ENCODE measurements at places on chromosomes 5 and 9.

GRCh38 chr9:132547976-132548730, 34.3 kb upstream of the BARHL1 start:
- DNase-seq = no peak

DNA sequence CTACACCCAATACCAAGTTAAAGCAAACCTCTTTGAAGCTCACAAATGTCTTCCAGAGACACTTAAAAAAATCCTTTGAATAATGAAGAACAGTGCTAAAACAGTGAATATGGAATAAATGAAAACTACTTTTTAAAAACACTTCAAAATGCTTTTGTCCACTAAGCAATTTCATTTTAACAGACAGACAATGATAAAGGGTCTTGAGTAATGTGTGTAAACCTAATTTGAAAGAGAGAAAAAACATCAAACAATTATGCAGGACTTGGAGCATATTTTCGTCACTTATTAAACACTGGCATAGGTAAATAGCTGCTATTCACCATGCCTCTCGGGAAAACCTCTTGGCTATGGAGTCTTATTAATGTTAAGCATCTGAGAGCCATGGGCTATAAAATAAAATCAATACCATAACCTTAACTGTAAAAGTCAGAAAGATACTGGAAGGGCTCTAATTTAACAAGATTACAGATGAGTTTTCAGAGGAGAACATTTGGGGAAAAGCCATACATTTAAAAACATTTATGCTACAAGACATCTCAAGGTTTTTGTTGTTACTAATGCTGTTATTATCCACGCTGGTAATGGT, 177.8 kb downstream of the NFIB start:
- DNase-seq = no peak

- peak; percentile 96 for DNase-seq
These were observed 80.9 kb downstream of the GOLPH3 start for GRCh38 chr5:32092938-32093812.

DNA sequence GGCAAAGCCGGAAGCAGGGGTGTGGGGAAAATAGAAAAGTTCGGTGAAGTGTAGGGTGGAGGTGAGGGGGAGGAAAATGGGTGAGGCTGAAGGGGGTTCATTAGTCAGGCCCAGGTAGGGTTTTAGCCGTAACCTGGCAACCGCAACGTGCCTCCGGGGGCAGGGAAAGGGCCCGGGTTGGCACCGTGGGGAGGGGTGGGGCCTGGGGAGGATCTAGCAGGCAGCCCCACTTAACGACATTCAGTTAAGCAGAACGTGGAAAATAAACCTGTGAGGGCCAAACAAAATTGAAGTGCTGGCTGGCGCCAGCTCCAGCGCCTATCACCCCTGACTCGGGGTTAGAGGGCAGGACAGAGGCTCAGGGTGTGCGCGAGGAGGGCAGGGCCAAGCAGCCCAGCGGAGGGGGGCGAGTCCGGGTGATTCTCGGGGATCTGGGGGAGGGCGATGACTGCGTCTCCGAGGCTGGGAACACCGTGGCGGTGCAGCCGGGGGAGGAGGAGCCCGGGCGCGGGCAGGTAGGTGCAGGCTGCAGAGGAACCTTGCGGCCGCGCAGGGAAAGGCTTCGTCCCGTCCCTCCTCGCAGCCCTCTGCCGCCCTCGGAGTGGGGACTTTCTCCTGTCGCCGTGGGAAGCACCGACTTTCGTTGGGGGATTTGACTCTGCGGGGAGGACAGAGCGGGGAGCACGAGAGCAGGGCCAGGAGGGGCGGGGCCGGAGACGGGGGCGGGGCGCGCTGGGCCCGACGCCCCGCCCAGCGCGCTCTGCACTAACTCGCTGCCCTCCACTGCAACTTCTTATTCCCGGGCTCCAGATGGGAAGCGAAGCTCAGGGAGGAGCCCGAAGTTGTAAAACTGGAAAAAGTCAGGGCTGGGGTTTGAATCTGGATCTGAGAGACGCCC, 5.1 kb downstream of the RGS14 start:
- DNase-seq = peak; percentile 87

DNA sequence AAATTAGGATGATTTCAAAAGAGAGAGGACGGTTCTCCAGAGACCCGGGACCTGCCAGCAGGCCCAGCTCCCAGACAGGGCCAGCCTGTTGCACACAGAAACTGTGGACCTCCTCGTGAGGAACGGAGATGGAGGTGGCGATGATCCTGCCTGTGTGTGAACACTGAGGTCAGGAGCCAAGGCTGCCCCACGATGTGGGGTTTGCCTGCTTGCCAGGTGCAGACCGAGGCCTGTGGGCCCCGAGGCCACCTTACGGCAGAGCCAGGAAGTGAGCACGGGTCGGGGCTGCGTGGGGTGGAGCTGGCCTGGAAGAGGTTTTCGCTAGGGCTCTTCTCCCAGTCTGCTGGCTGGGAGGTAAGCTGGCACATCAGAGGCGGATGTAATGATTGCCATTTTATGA, 4.3 kb downstream of the FAM163B start:
- peak; percentile 44 for DNase-seq

GRCh38 chr9:89236955-89237573, 58.4 kb upstream of the SHC3 start:
- DNase-seq = peak; percentile 68

GRCh38 chr5:141908796-141909195, 14.9 kb upstream of the DELE1 start:
- no peak for DNase-seq

- DNase-seq = no peak
These were observed 4.6 kb upstream of the SMIM32 start for GRCh38 chr5:136197462-136198142.

- DNase-seq = no peak
These were observed 109.5 kb upstream of the DPYSL3 start for GRCh38 chr5:147619281-147619878.

- no peak for DNase-seq
These were observed 262.5 kb downstream of the ELAVL2 start for GRCh38 chr9:23563517-23563916.

DNA sequence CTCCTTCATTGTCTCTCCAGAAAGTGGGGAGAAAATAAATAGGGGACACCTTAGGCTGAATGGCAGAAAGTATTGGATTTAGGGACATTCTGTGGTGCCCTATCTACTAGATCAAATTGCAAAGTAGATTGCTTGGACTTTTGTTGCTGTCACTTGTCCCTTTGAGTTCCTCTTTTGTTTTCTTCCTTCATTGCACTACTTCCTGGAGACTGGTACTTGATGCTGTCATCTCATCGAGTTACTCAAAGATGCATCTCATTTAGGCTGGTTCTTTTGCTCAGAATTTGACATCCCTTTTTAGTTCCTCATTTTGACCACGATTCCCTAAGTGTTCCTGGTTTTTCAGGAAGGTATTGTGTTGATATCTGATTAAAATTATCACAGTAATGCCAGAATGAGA, 137.6 kb downstream of the ADGRV1 start:
- DNase-seq = no peak

DNA sequence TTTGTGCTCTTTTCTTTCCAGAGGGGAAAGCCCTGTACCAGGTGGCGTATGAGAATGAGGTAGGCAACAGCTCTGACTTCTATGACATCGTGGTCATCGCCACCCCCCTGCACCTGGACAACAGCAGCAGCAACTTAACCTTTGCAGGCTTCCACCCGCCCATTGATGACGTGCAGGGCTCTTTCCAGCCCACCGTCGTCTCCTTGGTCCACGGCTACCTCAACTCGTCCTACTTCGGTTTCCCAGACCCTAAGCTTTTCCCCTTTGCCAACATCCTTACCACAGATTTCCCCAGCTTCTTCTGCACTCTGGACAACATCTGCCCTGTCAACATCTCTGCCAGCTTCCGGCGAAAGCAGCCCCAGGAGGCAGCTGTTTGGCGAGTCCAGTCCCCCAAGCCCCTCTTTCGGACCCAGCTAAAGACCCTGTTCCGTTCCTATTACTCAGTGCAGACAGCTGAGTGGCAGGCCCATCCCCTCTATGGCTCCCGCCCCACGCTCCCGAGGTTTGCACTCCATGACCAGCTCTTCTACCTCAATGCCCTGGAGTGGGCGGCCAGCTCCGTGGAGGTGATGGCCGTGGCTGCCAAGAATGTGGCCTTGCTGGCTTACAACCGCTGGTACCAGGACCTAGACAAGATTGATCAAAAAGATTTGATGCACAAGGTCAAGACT, 10.3 kb downstream of the PCYOX1L start:
- no peak for DNase-seq

DNA sequence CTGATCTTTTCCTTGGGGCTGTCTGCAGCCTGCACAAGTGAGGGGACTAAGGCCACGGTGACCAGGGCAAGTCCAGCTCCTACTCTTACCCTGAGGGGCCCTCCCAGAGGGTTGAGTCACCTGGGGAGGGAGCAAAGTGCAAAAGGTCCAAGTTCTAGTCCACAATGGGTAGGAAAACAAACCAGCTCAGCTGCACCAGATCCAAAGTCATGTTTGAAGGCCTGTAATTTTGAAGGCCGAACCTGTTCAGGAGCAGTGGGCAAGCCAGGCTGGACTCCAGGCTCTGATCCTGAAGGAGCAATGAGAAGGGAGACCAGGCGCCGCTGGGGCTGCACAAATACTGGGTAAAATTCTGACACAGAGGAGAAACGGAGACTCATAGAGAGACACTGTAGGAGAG, 15.8 kb upstream of the TCF7 start:
- DNase-seq = no peak

- DNase-seq = no peak
These were observed 85.1 kb upstream of the RAI14 start for GRCh38 chr5:34570721-34571676.

- DNase-seq = peak; percentile 31
These were observed 217.7 kb upstream of the TBCA start for GRCh38 chr5:77993855-77994318.

- DNase-seq = no peak
These were observed 122.9 kb upstream of the SARDH start for GRCh38 chr9:133861086-133861485.

DNA sequence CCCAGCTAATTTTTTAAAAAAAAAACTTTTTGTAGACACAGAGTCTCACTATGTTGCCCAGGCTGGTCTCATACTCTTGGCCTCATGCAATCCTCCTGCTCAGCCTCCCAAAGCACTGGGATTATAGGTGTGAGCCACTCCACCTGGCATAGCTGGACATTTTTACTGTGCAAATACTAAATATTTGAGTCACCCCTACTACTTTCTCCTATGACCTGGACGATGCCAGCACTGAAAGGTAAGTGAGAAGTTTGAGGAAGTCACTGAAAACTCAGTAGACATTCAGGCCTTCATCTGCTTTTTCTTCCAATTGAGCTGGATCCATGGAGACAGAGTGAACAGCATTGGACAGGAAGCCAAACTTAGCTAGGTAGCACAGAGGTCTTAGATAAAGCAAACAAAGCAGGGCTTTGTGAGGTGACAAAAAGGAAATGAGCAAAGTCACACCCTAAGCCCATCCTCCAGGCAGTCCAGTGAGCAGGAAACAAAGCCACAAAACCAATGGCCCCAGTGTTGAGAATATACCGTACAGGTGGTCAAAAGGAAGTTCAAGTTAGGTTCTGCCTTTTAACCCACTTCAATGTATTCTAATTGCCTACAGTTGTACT, 192.6 kb upstream of the RASA1 start:
- DNase-seq = no peak

DNA sequence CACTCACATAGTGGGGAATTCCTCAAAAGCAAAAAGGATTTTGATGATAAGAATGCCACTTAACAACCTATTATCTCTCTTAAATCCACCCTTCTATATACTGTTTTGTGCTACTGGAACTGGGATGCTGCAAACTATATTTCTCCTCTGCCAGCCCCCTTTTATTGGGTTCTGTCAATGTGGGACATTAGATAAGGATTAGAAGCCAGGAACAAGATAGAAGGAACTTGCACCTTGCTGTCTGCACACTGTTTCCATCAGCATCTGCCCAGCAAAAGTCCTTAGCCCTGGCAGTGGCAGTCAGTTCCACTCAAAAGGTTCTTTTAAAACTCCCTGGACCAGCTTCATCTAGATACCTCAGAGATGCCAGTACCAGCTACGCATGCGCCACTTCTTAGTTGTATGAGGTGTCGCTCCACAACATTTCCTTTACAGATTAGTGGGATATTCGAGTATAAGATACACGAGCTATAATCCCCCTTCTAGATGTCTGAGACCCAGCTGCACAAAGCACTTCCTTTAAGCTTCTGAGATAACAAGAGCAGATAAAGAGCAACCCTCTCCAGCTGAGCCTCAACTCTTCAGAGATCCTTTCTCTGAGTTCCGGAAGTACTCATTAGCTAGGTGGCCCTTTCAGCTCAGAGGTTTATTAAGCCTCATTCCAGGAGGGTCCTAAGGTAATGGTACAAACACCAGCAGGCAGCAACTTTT, 45.3 kb downstream of the CERT1 start:
- DNase-seq = no peak

- DNase-seq = peak; percentile 84
These were observed 2.6 kb downstream of the OLFML2A start for GRCh38 chr9:124779368-124780059.

GRCh38 chr9:93953496-93954433, 1.4 kb downstream of the BARX1 start:
- peak; percentile 50 for DNase-seq

GRCh38 chr5:142324136-142324870, 518 bp downstream of the SPRY4 start:
- no peak for DNase-seq

GRCh38 chr9:128362774-128363173, 8.4 kb upstream of the URM1 start:
- DNase-seq = no peak

DNA sequence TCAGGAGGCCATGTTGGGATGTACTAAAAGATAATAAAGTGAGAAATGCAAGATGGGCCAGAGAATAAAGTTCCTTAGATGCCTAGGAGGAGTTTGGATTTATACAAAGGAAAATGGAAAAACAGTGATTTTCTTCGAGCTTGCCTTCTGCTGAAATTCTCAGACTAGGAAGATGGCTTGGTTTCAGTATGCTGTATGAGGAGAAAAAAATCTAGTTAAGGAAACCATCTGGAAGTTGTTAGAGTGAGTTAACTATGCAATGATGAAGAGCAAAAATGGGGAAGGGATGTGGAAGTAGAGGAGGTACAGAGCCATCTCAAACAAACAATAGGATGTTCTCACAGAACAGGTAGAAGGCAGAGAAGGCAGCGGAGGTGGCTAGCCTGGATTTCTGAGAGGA, 162.9 kb upstream of the FTMT start:
- DNase-seq = no peak

GRCh38 chr5:143319437-143320227, 83.9 kb downstream of the NR3C1 start:
- DNase-seq = no peak

DNA sequence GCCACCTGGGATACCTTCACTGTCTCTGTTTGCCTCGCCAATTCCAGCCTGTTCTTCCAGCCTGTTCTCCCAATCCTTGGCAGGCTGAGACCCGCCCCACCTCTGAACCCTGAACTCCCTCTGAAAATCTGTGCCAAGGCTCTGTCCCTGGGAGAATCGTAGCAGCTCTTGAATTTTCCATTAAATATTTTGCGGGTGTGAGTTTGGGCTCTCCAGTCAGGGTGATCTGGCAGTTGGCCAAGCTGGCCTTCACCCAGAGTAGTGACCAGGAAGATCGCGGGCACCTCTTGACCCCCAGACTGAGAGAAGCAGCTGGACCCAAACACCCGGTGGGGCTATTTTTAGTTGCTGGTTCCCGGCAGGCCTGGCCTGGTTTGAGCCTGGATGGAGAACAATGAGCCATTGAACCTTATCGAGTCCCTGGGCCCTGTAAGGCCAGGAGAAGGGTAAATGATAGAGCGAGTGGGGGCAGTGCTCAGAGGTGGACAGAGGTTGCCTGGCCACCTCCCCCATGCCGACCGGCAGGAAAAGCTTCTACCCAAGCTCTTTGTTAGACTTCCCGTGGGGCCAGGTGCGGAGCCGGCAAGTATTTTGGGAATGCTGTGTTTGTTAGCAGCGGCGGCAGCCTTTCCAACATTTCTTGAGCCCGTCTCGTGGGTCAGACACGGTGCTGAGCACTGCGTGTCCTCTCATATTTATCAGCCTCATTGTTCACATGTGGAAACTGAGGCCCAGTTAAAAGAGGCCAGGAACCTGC, 146.2 kb downstream of the RGS3 start:
- peak; percentile 81 for DNase-seq
